ENCODE measurements at places on chromosomes 1 and 21.

DNA sequence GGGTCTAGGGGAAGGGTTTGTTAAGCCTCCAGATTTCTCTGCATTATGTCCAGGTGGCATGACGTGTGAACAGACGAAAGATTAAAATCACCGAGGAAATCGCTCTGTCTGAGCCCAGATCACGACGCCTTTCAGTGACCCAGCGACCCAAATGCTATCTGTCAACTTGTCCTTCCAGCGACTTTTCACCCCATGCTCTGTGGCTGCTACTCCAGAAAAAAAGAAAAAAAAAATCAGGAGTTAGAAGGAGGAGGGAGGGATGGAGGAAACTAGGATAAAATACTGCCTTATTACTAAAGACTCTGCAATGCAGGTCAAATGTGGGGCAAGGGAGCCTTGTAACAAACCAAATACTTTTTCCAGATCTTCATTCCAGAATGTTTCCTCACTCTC is 352.0 kb downstream of the NUF2 start:
- peak; percentile 58 for DNase-seq

- DNase-seq = peak; percentile 91
Observed at GRCh38 chr1:34162852-34163766, 1.9 kb downstream of the CSMD2 start.

GRCh38 chr1:12405325-12406210 is 175.7 kb downstream of the VPS13D start:
- DNase-seq = peak; percentile 74

GRCh38 chr1:170274131-170274501 is 128.4 kb downstream of the NTMT2 start:
- DNase-seq = no peak

DNA sequence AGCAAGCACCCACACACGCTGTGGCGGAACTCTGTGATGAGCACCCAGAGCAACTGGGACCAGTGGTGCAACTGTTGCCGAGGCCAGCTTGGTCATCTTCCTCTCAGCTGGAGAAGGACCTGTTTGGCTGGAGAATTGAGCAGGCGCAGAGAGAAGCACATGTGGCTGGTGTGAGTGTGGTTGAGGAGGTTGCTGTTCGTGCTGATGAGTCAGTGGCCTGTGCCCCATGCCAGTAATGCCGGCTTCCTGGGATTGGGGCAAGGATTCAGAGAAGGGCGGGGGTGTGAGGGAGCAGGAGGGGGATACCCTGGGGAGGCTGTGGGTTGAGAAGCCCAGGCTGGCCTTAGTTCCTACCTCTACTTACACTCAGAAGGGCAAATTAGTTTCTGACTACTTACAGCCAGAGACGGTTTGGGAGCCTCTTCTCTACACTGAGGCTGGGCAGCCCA is 57.5 kb upstream of the EPS8L3 start:
- peak; percentile 90 for DNase-seq

DNA sequence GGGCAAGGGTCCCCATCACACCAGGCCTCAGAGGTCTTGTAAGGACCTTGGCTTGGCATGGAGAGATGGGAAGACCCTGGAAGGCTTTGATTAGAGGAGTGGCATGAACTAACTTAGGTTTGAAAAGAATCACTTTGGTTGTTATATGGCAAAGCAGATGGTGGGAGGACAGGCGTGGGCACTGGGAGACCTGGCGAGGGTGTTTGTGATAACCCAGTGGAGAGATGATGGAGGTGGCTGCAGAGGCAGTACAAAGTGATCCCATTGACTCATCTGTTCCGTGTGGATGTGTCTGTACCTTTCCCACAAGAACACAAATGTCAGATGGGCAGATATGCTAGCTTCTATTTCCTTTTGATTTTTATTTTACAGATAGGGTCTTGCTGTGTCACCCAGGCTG is 168.3 kb downstream of the SLC35F3 start:
- no peak for DNase-seq
